ENCODE measurements at places on chromosomes 7 and 10.

DNA sequence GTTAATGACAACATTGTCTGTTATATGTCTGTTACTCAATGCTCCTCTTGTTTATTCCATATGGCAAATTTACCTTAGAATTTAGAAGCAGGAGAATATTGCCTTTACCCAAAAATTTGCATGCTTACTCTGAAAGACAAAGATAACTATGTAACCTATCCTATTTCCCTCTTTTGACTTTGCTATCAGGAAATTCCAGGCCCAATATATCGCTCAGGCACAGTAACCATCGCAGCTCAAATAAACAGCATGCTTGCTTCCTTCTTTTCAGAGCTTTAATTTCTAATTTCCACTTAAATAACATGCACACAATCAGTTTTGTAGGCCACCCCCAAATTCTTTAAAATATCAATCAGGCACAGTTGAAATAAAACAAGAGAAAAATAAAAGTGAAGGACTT is 57.8 kb downstream of the EBLN1 start:
- DNase-seq, result no peak

GRCh38 chr10:12333380-12334185 is 15.8 kb upstream of the CAMK1D start:
- DNase-seq, result no peak

- DNase-seq, result no peak
Measured at GRCh38 chr7:79531905-79532664, 78.6 kb upstream of the MAGI2 start.

DNA sequence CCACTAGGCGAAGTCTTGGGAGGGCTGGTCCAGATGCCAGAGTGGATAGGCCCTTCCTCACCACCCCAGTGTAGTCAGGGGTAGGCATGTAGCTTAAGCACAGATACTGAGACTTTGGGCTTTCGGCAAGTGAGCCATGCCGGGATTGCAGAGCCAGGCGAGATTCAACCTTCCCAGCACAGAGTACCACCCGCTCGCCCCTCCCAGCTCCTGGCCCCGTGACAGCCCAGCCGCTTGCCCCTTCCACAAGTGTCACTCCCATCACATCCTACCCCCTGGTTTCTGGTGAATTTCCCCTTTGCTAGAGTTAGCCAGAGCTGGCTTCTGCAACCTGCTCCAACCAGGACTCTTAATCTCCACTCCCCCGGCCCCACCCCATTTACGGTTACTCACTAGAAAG is 56.9 kb downstream of the ARHGAP22 start:
- no peak for DNase-seq

DNA sequence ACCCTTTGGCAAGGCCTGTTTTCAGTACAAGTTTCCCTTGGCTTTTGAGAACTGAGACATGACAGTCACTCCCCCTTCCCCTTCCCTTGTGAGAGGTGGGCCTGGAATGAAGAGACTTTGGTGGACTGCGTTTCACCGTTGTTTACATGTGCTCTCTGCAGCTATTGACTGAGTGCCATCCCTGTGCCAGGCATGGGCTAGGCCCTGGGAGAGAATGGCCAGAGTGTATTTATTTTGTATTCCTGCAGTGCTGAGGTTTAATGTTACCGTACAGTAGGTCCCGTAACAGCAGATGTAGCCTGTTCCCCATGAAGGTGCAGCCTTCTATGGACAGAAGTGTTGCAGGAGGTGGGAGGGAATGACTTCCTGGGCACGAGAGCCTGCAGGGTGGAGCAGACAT is 50.0 kb downstream of the TACR2 start:
- DNase-seq, result no peak

GRCh38 chr10:24949616-24950015 is 2.8 kb downstream of the PRTFDC1 start:
- DNase-seq, result no peak

DNA sequence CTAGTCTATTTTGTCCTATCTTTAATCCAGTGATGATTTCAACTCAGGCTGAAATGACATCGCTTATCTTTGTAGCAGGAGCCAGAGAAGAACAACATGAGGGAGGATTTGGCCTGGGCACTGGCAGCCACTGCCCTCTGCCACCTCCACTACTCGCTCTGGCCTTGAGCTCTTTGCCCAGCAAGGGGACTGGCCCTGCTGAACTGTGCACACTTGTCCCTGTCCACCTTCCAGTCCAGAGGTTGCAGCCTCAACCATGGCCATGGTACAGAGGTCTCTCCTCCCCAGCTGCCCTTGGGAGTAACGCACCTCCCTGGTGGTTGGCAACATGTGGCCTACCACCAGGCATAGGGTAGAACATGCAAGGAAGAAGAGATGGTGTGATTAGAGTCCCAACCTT is 8.4 kb downstream of the HABP2 start:
- no peak for DNase-seq

DNA sequence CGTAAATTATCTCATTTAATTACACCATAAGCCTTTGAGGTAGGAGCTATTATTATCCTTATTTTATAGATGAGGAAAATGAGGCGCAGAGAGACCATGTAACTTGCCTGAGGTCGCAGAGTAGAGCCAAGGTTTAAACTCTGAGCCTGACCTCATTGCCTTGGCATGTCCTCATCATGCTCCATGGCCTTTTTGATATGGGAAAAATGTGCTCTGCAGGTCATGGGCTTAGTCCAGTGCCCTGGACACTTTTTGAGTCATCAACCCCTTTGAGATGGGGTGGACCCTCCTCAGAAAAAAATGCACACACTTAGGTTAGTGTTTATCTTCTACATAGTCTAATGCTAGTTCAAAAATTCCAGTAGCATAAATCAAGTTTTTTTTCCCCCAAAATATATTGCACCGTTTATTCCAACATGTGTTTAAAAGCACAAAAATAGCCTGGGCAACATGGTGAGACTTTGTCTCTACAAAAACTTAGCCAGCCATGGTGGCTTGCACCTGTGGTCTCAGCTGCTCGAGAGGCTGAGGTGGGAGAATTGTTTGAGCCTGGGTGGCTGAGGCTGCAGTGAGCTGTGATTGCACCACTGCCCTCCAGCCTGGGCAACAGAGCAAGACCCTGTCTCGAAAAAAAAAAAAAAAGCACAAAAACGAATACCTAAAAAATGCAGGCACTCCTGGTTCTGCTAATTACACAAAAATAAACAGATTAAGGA is 28.6 kb upstream of the TMEM178B start:
- DNase-seq, result no peak

DNA sequence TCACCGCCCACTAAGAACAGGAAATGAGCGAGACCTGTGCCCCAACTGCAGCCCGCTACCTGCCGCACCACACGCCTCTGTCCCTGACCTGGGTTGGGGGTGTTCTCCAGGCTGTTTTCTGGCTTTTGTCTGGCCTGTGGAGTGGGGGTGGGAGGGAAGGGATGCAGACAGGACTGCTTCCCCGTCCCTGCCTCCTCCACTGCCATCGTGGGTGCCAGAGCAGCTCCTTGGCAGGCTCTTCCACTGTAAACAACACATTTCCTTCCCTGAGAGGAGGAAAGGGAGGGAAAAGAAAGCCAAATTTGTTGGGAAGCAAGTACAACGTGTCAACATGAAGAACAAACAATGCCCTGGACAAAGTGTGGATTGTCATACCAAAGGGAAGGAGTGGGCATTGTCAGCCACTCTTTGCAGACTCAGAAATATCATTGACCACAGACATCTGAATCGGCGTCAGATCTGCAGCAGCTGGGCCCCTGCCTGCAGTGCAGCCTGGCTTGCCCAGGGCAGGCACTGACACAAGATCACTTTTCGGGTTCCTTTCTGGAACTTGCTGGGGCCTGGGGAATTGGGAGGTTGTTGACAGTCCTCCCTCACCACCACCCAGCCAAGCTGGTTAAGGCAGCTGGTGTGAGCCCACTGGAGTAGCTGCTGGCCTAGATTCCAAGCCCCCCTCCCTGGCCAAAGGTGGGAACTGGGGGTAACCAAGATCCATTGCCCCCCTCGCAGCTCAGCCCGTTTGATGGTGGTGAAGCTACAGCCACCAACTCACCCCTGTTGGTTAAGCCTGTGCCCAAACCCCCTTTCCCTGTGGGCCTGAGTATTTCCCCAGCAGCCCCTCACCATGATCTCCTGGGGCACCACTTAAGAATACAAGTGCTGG is 22.6 kb upstream of the TRIM8 start:
- DNase-seq, result no peak

DNA sequence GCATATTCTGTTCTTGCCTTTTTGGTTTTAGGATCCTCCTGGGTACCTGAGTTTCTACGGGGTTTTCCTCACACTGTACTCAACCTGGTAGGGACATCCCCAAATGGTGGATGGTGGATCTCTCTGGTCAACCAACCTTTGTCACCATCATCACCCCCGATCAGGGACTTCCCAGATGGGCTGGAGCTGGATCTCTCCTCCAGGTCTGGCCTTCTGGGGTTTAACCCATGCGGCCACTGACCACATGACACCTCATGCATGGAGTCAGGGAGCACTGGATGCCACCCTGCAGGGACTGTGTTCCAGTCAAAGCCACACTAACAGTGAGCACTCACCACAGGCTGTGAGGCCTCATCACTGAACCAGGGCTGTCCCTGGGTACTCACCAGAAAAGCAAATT is 80.0 kb downstream of the CELF2 start:
- DNase-seq, result no peak

GRCh38 chr10:10193848-10194247 is 823.8 kb upstream of the CELF2 start:
- no peak for DNase-seq

GRCh38 chr10:87508837-87509236 is 4.1 kb downstream of the MINPP1 start:
- DNase-seq, result no peak

DNA sequence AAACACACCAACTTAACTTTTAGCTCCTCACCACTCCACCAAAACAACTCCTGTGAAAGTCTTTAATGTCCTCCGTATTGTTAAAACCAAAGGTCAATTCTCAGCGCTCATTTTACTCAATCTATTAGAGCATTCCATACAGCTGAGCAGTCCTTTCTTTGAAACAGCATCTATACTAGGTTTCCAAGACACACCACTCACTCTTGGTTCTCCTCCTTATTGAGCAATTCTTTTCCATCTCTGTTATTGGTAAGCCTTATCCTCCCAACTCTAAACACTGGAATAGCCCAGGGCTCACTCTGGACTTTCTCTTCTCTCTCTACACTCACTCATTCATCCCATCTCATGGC is 34.9 kb downstream of the COA1 start:
- no peak for DNase-seq

- DNase-seq, result peak; percentile 53
Measured at GRCh38 chr10:103967448-103968071, 620 bp downstream of the SLK start.

DNA sequence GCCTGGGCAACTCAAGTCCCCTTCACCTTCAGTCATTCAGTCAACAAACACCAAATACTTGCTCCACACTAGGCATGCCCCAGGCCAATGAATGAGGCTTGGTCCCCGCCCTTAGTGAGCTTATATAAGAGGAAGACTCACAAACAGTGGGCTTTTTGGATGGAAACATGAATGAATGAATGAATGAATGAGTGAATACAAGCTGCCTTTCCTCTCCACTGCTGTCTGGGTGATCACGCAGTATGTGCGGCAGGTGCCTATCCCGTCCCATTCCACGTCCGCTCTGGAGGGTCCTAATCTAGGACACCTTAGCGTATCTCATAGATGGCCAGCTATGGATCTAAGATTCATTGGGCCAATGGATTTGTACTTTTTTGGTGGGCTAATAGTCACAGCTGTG is 19.8 kb upstream of the GTF2I start:
- DNase-seq, result no peak

DNA sequence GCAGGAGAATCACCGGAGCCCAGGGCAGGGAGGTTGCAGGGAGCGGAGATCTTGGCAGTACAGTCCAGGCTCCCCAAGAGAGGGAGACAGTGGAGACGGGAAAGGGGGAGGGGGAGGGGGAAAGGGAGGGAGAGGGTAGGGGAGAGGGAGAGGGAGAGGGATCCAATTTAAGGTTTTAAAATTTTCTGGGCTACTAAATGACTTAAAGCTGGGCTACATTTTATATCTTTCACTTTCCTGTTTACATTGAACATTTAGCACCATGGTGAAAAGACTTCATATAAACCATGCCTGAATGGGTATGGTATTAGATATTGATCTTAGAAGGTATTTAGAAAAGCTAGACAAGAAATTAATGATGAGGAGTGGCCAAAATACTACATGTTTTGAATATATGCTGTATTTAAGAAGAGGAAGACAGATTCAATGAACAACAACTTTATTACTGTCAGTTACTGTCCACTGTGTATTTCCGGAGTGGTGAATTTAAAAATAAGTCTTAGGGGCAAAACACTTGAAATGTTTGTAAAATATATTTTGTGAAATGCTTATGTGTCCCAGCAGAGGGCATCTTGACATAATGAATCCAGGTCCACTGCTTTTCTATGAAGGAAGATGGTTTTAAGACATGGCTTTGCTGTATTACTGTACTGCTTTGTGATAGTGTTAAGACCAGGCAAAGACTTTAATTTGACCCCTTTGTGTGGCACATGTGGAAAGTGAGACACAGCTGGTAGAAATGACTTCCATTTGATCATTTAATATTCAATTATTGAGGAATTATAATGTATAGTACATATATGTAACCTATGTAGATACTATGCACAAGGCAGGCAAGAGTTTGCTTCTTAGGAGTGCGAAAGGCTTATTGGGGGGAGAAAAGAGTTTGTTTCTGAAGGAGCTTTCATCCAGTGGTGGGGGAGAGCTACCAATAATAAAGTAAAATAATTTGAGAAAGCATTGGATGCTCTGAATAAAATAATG is 52.8 kb downstream of the NRF1 start:
- DNase-seq, result peak; percentile 41

DNA sequence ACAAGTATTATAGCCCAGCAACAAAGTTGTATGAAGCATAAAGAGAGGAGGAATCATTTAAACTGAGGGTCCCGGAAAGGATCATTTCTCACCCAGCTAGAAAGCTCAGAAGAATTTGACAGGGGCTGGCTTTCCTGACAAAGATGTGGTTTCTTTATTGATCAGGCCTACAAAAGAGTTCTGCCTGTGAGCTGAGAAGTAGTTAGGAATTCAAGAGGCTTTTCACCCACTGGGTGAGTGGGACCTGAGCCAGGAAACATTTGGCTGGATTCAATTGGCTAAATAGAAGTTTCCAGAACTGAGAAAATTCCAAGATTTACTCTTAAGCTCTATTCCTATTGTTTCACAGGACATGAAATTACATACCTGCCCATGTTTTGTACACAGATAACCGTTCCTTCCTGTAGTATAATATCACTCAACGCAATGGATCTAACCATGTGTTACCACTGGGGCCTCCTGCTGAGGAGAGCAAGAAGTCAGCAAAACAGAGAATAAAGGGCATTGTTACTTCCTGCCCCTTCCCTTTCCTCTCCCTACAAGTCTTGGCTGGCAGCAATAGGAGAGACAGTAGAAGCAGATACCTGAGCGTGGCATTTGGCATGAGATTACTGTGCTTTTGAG is 53.9 kb upstream of the PAPSS2 start:
- DNase-seq, result no peak

Measured in muscle of arm (tissue), 14 donors.